Hepatocyte (in vitro differentiated cells): ENCODE measurements at places on chromosomes 3 and 15.

- DNase-seq: no peak
These were observed 14.7 kb upstream of the SST start for GRCh38 chr3:187684880-187685279.

DNA sequence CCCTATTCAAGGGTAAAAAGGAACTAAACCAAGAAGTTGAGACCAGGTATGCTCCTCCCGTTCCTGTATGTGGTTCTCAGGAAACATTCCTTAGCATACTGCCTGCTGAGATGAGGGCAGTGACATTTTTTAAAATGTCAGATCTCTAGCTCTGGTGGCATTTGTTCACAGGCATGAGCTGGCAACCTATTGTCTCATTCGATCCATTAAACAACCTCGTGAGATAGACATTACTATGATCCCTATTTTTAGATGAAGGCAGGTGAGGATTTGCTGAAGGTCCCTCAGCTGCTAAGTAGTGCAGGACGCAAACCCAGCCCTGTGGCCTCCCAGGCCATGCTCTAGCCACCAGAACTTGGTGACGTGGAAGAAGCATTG is 74.9 kb downstream of the SIDT1 start:
- no peak for DNase-seq

- no peak for DNase-seq
These were observed 8.4 kb upstream of the FSTL1 start for GRCh38 chr3:120459196-120459595.

DNA sequence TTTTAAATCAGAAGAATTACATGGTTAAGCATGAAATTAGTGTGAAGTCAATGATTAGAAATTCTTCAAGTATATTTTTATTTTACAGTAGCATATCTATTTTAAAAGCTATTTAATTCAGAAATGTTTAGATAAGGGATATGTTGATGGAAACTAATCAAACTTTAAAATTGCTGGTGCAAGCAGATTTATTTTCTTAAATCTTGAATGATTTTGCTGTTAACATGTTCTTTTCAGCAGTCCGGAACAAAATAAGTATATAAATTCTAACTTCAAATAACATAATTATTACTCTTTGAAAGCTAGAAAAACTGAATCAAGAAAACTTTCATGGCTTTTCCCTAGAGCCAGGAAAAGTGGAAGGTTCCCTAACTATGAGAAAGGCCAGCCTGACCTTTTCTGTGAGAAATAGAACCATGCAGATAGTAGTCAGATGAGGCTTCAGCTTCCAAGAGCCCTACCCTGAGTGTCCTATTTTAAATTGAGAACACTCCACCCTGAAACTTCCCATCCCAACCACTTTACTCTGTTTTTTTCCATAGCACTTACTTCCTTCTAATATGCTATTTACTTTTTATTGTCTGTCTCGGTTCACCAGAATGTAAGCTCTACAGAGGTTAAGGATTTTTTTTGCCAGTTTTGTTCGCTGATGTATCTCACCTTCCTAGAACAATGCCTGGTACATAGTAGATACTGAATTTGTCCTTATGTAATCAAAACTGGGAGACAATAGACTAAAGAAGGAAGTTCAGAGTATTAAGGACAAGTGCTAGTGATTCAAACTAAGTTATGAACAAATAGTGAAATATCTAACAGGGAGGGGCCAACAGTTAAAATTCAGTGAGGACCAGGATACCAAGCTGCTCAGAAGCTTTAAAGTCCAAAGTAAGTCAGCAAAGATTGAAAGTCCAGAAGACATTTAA is 66.8 kb downstream of the CD200R1L start:
- DNase-seq: no peak

GRCh38 chr15:82663186-82663600 is 16.0 kb upstream of the CPEB1 start:
- DNase-seq: peak; percentile 75
